ENCODE measurements at places on chromosomes 12 and 14.

- no peak for DNase-seq
Observed at GRCh38 chr12:115709540-115710011, 567.9 kb downstream of the MED13L start.

DNA sequence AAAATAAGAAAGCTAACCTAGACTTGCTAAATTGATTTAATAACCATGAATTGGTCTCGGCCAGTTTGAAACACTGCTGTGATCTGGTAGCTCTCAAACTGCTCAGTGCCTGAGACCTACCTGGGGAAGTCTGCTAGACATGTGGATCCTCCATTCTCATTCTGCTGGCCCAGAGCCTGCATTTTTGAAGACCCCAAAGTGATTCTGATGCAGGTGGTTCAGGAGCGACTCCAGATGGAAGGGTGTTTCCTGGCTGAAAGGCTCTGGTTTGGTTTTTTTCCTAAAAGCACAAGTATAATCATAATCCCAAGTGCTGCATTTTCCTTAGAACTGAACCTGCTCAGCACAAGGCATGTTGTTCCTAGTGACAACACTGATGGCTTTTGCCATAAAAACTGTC, 159.5 kb downstream of the ZNF664 start:
- no peak for DNase-seq

- no peak for DNase-seq
Observed at GRCh38 chr12:97680751-97681150, 218.1 kb downstream of the RMST start.

GRCh38 chr14:37597914-37598746, 2.7 kb downstream of the TTC6 start:
- no peak for DNase-seq

GRCh38 chr12:126487431-126487980, 1422.3 kb downstream of the AACS start:
- DNase-seq = no peak

- no peak for DNase-seq
Observed at GRCh38 chr12:62146318-62146717, 113.9 kb upstream of the USP15 start.

GRCh38 chr14:30242744-30243143, 315.1 kb upstream of the PRKD1 start:
- no peak for DNase-seq

DNA sequence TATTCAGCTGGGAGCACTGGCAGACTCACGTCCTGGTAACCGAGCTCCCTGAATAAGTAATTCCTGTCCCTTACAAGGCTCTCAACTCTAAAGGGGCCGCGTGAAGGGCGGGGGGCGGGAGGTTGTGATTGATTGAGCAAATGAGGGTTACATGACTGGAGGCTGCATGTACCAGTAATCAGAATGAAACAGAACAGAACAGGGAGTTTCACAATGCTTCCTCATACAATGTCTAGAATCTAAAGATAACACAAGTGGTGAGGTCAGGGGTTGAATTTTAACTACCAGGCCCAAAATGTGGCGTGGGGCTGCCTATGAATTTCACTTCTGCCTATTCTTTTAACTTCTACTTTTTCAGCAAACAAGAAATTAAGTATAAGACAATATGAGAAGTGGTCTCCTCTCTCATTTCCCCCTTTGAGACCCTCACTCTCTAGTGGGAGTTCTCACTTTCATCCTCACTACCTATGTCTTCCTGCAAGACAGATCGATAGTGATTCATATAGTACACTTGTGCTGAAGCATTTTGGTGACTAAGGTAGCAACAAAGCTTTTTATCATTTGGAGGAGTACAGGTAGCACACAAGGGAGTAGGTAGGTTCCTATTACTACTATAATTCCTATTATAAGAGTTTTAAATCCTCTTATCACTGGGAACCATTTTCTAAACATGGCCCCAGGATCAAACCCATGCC, 239.8 kb downstream of the KTN1 start:
- no peak for DNase-seq
